Natural killer cell (primary cell): ENCODE measurements at places on chromosomes 13 and 19. TPM values are rescaled to one million over a fixed set of nuclear protein-coding genes. Genes with fewer than 3 reads are reported as not detected.

DNA sequence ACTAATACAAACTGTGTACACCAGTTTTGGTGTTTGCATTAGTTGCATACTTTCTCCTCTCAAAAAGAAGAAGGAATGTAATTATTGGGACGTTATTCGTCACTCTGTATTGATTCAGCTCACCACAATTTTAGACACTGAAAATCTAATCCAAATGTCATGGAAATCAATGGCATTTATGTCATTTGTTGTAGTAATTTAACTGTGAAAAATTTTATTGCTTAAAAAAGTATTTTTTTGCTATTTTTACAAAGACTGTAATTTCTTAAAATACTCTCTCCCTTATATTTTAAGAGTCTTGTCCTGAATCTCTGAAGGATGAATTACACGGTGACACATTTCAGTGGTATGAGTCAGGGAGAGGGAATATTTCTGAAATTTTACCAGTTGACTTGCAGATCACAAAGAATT, 2117.6 kb downstream of the PCDH9 start:
- no peak for DNase-seq

DNA sequence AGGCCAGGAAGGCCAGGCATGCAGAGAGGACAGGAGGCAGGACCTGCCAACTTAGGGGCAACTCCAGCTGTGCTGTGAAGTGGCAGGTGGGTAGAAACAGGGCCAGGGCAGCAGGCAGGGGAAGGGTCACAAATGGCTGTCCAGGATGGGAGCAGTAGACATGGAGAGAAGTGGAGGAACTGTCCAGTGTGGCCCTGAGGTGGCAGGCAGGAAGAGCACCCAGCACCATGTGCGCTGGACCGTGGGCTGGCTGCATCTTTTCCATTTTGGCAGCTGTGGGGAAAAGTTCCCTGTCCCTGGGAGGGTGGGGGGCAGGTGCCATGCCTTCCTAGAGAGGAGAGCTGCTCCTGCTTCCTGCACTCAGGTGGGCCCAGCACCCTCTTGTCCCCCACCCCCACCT, 13.8 kb downstream of the DEDD2 start:
- no peak for DNase-seq

DNA sequence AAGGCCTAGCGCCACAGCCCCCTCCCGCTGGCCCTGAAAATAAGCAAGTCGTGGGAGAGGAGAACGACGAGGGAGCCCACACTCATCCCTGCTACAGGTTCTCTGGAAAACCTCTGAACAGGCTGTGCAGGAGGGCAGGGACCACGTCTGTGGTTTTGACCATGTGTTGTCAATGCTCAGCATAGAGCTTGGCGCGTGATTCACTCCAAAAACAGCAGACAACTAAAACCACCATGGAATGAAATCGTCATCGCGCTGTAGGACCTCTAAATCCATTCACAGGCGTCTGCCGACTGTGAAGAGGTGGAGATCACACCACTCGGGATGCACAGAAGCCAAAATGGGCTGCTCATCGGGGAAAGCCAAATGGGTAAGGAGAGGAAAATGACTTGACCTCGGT, 121.3 kb downstream of the COL4A1 start:
- no peak for DNase-seq

- DNase-seq: no peak
Measured at GRCh38 chr13:51364404-51365008, 25.0 kb downstream of the SERPINE3 start.

DNA sequence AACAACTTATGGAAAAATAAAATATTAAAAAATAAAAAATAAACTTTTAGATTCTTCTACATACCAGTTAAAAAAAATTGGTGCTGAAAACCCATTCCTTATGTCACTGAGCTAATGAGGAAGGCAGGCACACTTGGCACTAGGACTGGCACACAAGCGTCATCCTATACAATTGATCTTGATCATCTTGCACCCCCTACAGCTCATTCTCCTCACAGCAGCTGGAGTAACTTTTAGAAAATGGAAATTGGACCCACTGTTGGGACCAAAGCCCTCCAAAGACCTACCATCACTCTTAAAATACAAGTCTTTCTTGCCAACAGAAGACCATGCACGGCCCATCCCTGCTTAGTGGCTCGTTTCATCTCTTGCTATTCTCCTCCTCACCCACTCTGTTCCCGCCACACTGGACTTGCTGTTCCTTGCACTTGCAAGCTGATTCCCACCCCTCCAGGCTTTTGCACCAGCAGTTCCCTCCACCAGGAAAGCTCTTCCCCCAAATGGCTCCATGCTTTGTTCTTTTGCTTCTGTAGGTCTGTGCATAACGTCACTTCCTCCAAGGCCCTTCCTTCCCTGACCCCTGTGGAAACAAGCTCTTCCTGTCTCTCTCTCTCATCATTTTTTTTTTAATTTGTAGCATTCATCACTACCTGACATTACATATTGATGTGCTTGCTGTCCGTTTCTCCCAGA, 11.6 kb downstream of the CTU1 start:
- DNase-seq: peak; percentile 21

- no peak for DNase-seq
Measured at GRCh38 chr13:50684366-50684765, 159.1 kb downstream of the DLEU7 start.

- no peak for DNase-seq
Measured at GRCh38 chr19:6226444-6227155, 53.2 kb downstream of the MLLT1 start.

- peak; percentile 29 for DNase-seq
Measured at GRCh38 chr19:40801426-40802299, 2.7 kb downstream of the EGLN2 start.

DNA sequence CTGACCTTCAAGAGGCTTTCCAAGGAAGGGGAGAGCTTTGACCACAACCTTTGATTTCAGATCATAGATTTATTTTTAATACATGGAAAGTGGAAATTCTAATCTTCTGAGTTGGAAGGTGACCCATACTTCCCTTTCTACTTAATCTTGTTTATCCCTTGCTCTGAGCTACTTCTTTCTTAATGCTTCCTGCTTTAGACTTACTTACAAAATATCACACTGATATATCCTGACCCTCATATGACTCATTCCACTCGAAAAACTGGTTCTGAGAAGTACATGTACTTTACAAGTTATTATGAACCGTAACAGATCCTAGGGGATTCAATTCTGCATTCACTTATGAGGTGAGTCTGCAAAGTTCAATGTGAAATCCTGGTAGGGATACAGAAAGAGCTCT, 76.2 kb upstream of the IRS2 start:
- no peak for DNase-seq

DNA sequence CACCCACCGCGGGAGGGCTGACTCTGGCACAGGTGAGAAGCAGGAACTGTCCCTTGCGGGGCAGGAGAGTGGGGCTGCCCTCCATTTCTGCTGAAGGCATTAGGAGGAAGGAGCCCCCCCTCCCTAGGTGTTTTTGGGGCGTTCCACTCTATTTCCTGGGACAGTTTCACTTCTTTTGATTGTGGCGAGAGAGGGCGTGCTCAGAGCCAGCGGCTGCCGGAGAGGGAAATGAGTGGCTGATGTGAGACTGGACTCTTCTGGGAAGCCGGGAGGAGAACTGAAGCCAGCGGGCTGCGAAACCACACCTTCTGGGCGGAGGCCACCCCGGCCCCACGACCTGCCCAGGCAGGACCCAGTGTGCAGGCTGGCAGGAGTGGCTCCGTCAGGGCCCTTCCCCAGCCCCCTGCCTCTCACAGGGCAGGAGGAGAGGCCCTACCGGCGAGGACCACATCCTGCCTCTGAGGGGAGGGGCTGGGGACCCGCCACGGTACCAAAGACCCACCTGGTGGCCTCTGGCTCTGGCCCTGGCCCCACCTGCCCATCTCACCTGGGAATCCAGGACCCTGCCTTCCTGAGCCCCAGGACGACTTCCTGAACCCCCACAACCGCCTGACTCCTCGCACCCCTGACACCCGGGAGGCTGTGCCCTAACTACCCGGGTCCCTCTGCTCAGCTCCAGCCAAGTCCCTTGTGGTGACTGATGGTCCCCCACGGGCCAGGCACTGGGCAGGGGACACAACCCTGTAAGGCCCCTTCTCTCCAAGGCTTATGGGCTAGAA, 25.9 kb downstream of the MPND start:
- DNase-seq: peak; percentile 51

- no peak for DNase-seq
Measured at GRCh38 chr19:47781590-47782262, 3.2 kb downstream of the SELENOW start.

DNA sequence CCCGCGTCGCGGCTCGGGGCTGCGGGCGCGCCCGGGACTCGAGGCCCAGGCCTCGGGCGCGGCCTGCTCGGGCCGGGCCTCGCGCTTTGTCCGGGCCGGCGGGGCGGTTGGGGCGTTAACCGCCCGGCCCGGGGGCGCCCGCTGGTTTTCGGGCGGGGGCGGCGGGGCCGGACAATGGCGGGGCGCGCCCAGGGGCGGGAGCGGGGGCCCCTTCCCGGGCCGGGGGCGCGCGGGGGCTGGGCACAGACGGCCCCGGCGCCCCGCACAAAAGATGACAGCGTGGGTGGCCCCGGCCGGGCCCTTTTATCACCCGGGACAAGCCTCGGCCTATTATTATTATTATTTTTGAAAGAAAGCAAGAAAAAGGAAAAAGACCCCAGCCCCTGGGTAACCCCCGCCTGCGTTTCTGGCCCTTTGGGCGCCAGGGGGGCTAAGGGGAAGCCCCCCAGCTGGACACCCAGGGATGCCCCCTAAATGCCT, 419 bp downstream of the KDM4B start:
- no peak for DNase-seq

- DNase-seq: no peak
Measured at GRCh38 chr13:26596458-26596857, 39.0 kb downstream of the WASF3 start.

- no peak for DNase-seq
Measured at GRCh38 chr13:34256236-34256635, 438.3 kb downstream of the RFC3 start.

GRCh38 chr13:40344270-40345148, 321.9 kb downstream of the FOXO1 start:
- no peak for DNase-seq

GRCh38 chr19:32876919-32877285, 7.3 kb upstream of the SLC7A9 start:
- DNase-seq: no peak

DNA sequence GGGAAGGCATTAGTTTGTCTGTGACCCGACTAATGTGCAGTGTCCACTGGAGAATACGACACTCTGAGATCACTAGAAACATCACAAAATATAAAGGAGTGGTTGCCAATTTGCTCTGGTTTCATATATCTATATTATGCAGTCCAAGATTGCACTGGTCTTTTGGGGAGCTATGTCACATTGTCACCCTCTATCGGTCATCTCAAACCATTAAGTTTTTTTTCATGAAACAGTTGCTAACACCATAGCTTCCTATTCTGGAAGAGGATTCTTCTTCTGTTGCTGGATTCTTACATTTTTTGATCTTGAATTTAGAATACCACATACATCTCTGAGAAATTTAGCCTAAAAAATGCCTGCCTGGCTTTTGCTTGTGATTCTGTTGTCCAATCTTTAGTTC, 168.6 kb downstream of the LACC1 start:
- DNase-seq: no peak

GRCh38 chr13:78239714-78240113, 321.1 kb upstream of the EDNRB start:
- DNase-seq: no peak

The ZNF14 gene
- total RNA-seq: 18.6 TPM

The WASF3 gene
- not detected for total RNA-seq

The FGF21 gene
- not detected for total RNA-seq

The TRAPPC2B gene
- 7.4 TPM for total RNA-seq
